ENCODE measurements at places on chromosomes 12 and 14. TPM values are rescaled to one million over a fixed set of nuclear protein-coding genes. Genes with fewer than 3 reads are reported as not detected.

Gene DYRK4
- 28.6 TPM for total RNA-seq

Gene SLC2A14
- 0.30 TPM for total RNA-seq

Gene MSI1
- total RNA-seq: 10.7 TPM

Gene PLBD1
- total RNA-seq: 28.6 TPM

All from spinal cord (tissue), 10 donors.